ENCODE measurements at places on chromosomes 1 and 21.

- no peak for DNase-seq
Observed at GRCh38 chr1:222233444-222234158, 314.3 kb downstream of the HHIPL2 start.

DNA sequence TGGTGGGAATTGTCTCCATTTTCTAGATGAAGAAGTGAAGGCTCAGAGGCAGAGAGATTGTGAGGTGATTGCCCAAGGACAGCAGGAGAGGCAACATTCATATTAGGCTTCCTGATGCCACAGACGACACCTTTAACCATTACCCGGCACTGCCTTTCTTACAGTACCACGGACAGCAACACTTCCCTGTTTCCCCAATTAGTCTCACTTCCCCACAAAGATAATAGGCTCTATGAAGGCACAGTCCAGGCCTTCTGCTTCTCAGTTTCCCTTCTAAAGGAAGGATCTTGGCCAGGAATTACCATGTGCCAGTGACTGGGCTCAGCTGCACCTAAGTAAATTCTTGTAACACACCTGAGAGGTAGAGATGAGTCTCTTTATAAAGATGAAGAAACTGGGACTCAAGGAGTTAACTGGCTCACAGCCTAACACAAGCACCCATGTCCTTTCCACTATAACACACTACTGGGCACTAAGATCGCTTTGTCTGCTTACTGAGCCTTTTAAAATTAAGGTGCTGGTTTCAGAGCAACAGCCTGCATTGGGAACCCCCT is 9.6 kb downstream of the IGSF9 start:
- no peak for DNase-seq

- DNase-seq = no peak
Observed at GRCh38 chr21:42317826-42318746, 2.9 kb upstream of the TFF3 start.

DNA sequence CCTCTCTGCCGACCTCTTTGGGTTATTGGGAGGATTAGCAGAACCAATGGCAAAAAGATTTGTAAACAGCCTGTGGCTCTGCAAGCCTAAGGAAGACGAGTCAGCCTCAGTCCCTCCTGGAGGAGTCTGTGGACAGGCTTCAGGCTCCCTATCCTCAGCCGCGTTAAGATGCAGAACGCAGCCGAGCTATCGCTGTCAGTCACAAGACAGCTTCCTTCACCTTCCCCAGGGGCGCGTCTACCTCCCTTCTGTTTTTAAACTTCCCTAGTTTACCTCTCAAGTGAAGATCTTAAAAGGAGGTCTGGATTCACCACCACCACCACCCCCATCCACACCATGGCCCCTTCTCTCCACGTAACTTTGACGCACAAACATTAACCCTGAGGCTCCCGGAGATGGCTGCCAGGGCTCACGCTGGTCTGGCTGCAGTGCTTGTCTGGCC is 738 bp downstream of the CAMK1G start:
- DNase-seq = no peak

- DNase-seq = no peak
Observed at GRCh38 chr1:29648798-29649188, 412.5 kb downstream of the PTPRU start.

- DNase-seq = no peak
Observed at GRCh38 chr1:40185951-40186864, 25.0 kb downstream of the RLF start.

GRCh38 chr1:225425201-225425786 is 2.5 kb downstream of the LBR start:
- DNase-seq = no peak

GRCh38 chr1:226365831-226366231 is 42.1 kb downstream of the PARP1 start:
- no peak for DNase-seq

- peak; percentile 15 for DNase-seq
Observed at GRCh38 chr1:64675718-64676345, 69.0 kb upstream of the RAVER2 start.

- DNase-seq = no peak
Observed at GRCh38 chr1:226666692-226667091, 72.4 kb downstream of the ITPKB start.

DNA sequence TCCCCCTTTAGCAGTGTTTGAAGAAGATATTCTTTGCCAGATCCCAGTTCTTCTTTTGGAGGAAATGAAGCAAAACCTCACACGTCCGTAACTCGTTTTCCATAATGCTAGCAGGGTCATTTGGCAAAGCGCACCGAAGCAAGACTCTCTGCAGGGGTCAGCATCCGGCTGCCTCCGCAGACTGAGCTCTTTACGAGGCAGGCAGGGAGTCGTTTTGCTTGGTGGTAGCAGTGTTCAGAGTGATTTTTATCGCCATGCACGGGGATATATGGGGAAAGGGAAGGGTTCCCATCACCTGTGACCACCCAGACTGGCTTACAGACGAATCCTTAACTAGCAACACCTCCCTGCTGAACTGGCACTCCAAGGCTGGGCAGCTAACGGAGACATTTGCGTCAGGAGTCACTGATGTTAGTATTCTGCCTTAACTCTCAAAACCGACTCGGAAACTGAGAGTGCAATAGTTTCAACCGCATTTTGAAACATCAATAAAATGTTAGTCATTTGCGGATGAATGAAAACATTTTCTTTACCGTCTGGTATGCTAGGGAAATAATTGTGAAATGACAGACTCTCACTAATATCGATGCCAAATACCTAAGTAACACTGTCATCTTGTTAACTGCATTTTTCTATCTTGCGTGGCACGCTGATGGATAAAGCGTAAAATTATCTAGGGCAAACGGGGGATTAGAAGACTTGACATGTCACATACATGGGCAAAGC is 2.2 kb upstream of the NEGR1 start:
- DNase-seq = peak; percentile 56

- DNase-seq = peak; percentile 54
Observed at GRCh38 chr1:155134880-155135414, 705 bp upstream of the SLC50A1 start.

GRCh38 chr1:113582084-113582483 is 177.2 kb downstream of the PHTF1 start:
- DNase-seq = no peak

GRCh38 chr1:51417496-51418383 is 87.4 kb upstream of the TTC39A start:
- DNase-seq = peak; percentile 25

DNA sequence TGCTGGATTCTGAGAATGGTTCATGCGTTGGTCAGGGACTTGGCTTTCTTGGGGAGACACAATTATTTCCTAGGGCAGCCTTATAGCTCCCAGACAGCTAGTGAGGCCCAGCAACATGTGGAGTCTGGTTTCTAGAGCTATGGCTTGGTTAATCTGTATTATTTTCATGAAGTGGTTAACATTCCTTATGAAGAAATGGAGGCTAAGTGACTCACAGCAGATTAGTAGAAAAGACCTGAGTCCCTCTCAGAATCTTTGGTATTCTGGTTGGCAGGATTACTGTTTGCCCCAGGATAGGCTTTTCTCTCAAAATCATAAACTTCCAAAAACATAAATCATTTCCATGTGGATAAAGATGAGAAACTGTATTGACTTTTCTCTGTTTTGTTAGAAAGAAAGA is 42.3 kb downstream of the DUSP10 start:
- no peak for DNase-seq

GRCh38 chr1:51653127-51653526 is 36.2 kb downstream of the OSBPL9 start:
- DNase-seq = no peak

- no peak for DNase-seq
Observed at GRCh38 chr1:147292012-147292411, 49.5 kb downstream of the CHD1L start.

- DNase-seq = no peak
Observed at GRCh38 chr1:208233978-208234377, 10.2 kb downstream of the PLXNA2 start.

DNA sequence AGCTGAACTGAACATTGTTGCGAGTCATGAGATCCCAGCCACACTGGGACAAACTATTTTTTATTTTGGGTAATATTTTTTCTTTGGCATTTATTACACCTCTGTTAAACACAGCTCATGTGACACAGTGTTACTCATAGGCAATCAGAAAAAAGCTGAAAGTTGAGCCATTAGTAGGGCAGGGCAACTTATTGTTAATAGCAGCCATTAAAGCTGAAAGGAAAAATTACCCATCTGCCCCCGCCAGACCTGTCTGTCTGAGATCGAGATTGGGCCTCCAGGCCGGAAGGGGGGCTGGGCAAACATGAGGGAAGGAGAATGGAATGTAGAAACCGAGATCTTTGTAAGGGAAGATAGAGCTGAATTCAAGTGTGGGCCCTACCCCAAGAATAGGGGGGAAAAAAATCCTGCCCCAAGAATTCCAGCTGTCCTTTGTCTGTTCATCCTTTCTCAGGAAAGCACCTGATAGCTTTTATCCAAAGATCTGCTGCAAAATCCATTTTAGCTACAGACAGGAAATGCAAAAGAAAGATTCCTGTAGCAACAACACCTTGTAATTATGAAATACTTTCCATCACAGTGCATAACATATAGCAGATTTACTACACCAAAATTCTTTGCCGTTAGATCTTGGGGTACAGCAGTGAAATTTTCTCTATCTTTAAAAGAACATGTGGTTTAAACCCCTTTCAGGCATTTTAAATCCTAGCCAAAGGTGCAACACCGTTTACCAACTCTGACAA is 212.8 kb downstream of the PBX1 start:
- DNase-seq = no peak

GRCh38 chr1:7011826-7012225 is 226.6 kb downstream of the CAMTA1 start:
- no peak for DNase-seq

DNA sequence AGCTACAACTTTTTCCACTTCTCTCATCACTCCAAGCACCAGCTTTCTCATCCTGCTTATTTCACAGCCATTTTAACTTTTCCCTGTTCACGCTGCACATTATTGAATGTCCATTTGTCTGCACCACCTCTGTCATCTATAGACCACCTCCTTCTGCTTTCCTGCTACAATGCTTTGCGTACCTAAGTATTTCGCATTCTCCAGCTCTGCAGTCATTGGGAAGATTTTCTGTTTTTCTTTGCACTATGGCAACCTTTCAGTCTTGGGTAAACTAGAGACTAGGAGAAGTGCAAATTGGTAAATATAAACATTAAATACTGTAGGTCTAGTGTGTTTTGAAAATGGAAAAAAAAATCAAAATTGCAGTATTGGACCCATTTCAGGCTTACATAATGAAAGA is 835 bp downstream of the CCDC30 start:
- no peak for DNase-seq

GRCh38 chr1:81542196-81542595 is 258.5 kb upstream of the ADGRL2 start:
- DNase-seq = no peak

GRCh38 chr1:40849801-40850592 is 12.2 kb downstream of the CITED4 start:
- DNase-seq = peak; percentile 29

GRCh38 chr1:9658199-9658598 is 6.7 kb downstream of the PIK3CD start:
- no peak for DNase-seq

DNA sequence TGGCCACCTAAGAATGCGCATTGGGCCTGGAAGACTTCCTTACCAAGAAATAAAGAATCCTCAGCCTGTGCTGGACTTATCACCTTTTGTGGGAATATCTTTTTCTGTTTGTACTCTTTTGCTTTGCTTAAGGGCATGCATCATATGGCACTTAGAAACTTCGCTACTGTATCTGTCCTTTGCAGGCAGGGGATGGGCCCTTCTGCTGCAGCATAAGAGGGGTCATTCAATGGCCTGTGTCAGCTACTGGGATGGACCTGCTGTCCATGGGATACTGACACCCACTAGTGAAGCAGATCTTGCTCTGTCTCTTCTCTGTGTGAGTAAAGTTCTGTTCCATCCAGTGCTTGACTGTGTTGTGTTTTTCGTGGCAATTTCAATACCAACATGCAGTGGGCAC is 239.0 kb upstream of the JUN start:
- DNase-seq = no peak

Measured in NCI-H1694 treated with DMSO at 0.1 percent for 48 hours (cell line).